ENCODE measurements at places on chromosomes 12 and 14.

DNA sequence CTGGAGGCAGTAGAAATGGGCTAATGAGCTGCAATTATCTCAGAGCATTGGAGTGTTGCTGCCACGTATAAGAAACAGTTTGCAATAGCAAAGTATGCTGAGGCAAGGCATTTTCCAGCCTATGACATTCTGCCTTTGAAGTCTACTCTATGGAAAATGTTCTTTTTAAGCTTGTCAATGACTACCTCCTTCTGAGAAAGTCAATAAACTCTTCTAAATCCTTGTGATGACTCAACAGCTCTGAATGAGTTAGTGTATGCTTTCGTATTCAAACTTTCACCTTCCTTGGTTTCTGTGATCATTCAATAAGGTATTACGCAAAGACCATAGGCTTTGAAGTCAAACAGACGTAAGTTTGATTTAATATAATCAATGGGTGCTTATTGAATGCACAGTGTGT lies 111.2 kb downstream of the CAPZA3 start:
- no peak for DNase-seq

DNA sequence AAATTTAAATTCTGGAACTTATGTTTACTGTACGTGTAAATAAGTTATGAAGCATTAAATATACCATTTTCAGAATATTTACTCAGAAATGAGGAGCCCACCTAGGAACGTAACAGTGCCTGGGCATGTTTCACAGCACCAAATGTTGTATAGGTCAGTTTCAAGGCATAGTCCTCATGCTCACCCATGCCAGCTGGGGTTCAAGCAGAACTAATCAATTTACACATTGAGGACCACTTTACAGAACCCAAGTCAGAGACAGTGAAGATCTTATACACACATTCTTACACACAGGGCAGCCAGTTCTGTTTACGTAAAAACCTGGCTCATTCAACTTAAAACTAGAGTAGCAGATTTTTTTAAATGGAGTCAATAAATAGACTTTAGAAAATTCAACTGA lies 2.0 kb downstream of the KICS2 start:
- no peak for DNase-seq

DNA sequence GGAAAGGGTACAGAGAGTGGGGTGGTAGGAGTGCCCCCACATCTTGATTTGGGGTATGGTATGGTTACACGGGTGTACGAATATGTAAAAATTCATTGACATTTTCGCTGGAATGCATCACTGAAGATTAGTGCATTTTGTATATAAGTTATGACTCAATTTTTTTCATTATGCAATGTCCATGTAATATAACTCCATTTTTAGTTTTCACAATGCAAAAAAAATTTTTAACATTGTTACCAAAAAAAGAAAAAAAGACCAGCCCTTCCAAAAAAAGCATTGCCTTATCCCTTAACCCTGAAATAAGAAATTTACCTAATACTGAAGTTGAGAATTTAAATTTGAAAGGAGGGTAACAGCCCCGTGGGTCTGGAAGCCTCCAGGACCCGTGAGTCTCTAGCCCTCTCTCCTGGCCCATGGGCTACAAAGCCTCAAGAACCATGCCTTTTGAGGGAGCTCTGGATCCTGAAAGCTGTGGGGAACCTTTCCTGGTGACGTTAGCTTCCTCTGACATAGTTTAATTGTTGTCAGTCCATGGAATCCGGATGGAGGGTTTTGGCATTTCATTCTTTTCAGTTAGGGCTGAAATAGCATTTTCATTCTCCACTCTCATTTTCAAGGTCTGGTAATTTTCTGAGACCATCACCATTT lies 55.6 kb upstream of the ACTN1 start:
- no peak for DNase-seq

- no peak for DNase-seq
These were observed 20.4 kb downstream of the ADAM20 start for GRCh38 chr14:70514168-70515069.

GRCh38 chr14:53032161-53032803 lies 81.4 kb upstream of the FERMT2 start:
- DNase-seq = no peak

GRCh38 chr12:124800506-124800905 lies 63.2 kb downstream of the SCARB1 start:
- DNase-seq = no peak

GRCh38 chr14:91089958-91090535 lies 23.8 kb upstream of the DGLUCY start:
- no peak for DNase-seq

DNA sequence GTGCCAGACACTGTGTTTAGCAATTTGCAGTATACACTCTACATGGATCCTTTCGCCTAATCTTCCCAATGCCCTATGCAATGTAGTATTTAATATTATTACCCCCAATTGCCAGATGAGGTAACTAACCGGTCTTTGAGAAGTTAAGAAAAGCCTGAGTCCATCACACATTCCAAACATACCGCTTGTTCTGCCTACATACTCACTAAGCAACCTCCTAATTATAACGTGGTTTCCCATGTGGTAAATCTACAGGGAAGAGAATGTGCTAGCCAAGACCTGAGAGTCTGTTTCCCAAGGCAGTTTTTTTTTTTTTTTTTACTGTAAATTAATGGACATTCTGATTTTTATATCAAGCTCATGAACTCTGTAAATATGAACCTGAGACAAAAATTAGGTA lies 37.2 kb downstream of the ATP2B1 start:
- no peak for DNase-seq

DNA sequence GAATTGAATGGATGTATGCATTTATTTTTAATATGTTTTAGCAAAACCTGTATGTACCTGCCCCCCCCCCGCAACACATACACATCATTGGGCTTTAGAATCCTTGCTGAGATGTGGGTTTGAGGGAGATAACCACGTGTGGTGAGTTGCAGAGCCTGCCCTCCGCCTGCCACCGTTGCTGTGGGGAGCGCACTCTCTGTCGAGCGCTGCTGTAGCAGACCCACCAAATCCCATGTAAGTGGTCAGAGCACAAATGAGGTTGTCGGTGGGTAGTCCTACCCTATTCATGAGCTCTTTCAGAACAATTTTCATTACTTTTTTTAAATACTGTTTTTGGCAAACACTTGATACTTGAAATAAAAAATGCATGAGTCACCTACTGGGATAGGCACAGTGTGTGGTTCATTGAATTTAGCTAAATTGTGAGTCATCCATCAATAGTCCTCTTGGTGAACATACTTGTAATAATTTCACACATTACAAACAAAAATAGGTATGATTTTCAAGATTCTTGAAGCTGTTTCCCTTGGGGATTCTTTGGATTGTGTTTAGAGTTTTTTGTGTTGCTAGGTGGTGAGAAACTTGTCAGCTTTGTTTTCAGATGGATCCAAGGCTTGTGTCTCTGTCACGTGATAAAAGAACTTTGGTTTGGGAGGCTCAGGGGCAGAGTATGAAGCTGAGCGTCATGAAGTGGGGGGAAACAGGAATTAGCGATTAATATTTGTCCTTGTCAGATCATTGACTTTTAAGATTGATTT lies 107.6 kb downstream of the PTCSC3 start:
- DNase-seq = no peak

DNA sequence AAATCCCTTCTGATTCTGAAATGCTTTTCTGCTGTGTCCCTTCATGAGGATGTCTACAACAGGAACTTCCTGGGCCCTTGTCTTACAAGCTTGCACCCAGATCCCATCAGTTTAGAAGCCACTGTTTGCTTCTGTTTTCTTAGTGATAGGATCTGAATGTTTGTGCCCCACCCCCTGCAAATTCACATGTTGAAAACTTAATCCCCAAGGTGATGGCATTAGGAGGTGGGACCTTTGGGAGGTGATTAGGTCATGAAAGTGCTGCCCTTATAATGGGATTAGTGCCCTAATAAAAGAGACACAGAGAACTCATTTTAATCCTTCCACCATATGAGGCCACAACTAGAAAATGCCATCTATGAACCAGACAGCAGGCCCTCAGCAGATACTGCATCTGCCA lies 36.0 kb upstream of the GNPNAT1 start:
- DNase-seq = no peak

- DNase-seq = no peak
These were observed 38.3 kb downstream of the C12orf42 start for GRCh38 chr12:103457471-103457870.

DNA sequence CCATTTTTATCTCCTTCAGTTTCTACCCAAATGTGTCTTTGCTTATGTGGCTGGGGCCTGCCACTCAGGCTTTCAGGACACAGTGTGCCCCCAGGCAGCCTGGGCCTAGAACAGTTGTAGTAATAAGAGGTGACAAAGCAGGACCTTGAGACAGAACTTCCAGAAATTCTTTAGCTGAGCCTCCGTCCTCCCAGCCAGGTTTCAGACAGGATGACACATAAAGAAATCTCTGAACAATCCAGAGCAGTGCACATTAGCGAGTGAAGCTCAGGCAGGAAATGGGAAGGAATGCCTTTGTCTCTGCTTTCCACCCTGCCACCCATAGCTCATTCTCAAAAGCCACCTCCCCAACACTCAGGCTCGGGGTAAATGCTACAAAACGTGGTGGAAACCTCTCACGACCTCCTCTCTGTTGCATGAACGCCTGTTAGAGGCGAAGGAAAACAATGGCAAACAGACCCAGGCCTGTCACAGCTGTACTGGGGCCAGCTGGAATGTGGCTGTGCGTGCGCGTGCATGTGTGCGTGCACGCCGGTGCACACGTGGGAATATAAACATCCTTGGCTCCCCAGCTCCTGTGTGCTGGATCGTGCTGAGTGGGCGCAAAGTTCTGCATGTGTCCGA lies 286.7 kb downstream of the ZFP36L1 start:
- no peak for DNase-seq

DNA sequence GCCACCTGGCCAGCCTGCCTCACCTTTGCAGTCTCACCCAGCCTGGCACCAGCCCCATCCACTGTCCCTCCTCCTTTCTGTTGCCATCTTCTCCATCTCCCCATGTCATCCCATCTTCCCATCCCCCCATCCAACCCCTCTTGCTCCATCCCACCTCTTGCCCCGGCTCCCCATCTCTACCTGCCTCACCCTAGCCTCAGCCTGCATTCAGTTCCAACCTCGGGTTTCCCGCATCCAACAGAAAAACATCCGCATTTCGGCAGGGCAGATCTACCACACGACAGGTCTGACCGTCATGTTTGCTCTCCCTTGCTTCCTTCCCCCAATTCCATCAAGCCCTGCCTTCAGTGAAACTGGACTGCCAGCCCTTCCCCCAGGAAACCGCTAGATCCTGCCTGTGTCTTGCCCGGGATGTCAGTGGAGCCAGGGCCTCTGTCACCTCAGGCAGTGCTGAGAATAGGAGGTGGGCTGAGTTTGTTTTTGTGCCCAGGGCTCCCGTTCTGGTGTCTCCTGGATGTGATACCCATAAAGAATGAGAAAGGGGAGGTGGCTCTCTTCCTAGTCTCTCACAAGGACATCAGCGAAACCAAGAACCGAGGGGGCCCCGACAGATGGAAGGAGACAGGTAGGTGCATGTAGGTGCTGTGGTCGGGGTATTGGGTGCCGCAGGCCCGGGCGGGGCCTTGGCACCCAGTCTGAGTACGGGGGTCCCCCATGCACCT lies 2.5 kb downstream of the KCNH3 start:
- no peak for DNase-seq

DNA sequence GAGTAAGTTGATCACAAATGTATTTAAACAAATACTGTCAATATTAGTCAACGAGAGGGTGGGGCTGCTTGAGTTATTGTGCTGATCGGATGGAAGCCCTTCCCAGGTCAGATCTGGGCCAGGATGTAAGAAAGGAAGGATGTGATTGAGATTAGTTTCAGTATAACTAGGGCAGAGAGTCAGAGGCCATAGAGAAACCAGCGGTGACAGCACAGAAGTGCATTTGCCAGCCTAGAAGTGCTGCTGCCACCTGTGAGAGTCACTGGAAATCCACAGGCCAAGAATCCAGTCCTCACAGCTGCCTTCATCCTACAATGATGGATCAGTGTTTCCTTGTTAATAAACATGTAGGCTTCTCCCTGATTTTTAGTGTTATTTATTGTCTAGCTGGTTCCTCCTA lies 9.8 kb upstream of the FERMT2 start:
- DNase-seq = no peak

GRCh38 chr12:108637222-108637971 lies 3.7 kb upstream of the SELPLG start:
- DNase-seq = no peak

GRCh38 chr14:42856106-42856505 lies 1249.4 kb downstream of the LRFN5 start:
- no peak for DNase-seq

All from dorsolateral prefrontal cortex (tissue), 122 donors.